Stimulated activated CD4-positive, alpha-beta T cell treated with anti-CD3 and anti-CD28 coated beads, Interleukin-12 subunit alpha, Interleukin-12 subunit beta, amount 100 ng/mL, for 48 hours (primary cell): ENCODE measurements at places on chromosomes 5 and 9.
A peak's percentile ranks its signal among the peaks of the same experiment; 100 is the strongest.

- no peak for DNase-seq
Observed at GRCh38 chr9:99051851-99052250, 53.1 kb upstream of the TGFBR1 start.

DNA sequence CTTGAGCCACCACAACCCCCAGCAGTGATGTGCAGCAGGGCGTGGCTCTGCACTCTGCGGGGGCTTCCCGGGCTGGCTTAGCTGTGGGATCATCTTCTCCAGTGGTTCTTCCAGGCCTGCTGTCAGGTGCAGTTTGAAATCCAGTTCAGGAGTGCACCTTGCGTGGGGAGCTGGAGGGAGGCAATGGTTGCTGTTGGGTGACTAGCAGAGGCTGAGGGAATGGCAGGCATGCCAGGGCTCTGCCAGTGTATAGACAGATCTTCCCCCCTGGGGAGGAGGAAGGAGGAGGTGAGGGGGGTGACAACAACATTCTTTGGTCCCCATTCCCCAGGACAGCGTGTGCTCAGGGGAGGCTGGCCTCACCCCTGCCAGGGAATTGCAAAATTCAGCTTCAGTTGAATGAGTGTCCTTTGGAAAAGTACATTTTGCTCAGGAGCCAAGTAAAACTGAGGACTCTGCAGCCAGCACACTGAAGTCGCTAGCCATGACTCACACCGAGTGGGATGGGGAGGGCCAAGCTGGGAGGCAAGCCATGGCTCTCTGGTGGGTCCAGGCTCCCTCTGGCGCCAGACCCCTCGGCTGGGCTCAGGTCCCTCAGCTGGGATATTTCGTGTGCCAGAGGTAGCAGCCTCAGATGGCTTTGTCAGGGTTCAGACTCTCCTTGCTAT is 35.0 kb downstream of the ERGIC1 start:
- no peak for DNase-seq

DNA sequence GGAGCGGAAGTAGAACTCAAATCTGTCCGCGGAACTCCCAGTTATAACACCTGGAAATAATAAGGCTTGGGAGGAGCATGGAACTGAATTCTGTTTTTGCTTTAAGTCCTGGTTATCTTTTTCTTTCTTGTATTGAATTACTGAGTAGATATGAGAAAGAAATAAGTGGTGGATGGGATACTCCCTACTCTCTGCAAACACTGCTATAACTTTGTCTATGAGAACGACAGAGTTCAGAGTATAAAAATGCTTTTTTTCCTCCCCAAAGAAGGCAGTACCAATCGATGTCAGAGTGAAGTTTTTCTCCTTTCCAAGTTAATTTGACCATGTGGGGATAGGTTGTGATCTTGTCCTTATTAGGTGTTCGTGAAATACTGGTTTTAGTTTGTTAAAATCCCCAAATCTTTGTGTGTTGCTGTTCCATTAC is 1.2 kb downstream of the RIC1 start:
- DNase-seq: no peak

- DNase-seq: no peak
Observed at GRCh38 chr9:90774071-90774470, 27.5 kb upstream of the SYK start.

DNA sequence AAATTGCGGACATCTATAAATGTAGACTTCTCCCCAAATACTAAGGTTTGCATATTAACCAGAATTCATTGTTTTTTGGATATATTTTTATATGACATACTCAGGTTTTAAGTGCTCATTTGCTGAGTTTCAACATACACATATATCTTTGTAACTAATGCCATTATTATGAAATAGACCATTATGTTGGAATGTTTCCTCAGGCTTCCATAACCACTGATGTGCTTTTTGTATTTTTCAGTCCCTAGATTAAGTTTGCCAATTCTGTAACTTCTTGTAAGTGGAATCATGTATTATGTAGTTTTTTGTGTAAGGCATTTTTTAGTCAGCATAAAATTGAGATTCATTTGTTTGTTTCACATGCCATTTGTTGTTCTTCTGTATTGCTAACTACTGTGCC is 32.1 kb downstream of the HSPA4 start:
- DNase-seq: no peak

DNA sequence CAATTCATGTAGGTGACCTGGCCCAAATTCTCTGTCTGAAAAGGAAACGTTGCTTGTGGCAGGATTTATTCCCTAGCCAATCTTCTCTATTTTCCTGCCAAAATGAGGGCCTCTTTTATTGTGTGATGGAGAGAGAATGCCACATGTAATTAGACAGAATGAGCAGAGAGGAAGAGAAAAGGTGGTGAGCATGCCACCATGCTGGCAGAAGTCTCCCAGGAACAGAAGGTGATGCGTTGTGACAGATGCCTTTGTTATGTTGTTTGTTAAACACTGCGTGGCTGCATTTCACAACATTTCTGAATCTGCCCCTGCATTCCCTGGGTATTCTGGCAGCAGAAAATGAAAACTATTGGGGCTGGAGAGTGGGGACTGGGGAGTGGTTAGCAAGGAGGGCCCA is 577.6 kb downstream of the TLR4 start:
- no peak for DNase-seq

- no peak for DNase-seq
Observed at GRCh38 chr9:76044266-76044819, 153.9 kb downstream of the PCSK5 start.

- no peak for DNase-seq
Observed at GRCh38 chr5:94968507-94969095, 316.3 kb downstream of the MCTP1 start.

DNA sequence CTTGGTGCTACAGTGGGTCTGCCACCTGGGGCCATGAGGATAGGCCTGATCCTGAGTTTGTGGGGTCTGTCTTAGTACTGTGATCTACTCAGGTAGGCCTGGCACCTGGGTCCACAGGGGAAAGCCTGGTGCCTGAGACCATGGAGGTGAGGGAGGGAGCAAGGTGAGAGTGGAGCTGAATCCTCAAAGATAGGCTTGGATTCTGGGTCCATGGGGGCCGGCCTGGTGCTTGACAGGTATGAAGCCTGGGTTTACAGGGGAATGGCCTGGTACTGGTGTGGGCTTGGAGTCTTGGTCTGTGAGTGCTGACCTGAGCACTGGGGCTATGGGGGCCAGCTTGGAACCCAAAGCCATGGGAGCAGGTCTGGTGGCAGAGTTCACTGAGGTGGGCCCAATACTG is 439.2 kb upstream of the SMARCA2 start:
- DNase-seq: no peak

- DNase-seq: no peak
Observed at GRCh38 chr5:20367178-20367577, 379.2 kb upstream of the CDH18 start.

GRCh38 chr5:39411061-39411460 is 13.7 kb downstream of the DAB2 start:
- no peak for DNase-seq

GRCh38 chr5:142327111-142327842 is 2.5 kb upstream of the SPRY4 start:
- no peak for DNase-seq

- peak; percentile 59 for DNase-seq
Observed at GRCh38 chr5:6820851-6821479, 107.7 kb downstream of the TENT4A start.

DNA sequence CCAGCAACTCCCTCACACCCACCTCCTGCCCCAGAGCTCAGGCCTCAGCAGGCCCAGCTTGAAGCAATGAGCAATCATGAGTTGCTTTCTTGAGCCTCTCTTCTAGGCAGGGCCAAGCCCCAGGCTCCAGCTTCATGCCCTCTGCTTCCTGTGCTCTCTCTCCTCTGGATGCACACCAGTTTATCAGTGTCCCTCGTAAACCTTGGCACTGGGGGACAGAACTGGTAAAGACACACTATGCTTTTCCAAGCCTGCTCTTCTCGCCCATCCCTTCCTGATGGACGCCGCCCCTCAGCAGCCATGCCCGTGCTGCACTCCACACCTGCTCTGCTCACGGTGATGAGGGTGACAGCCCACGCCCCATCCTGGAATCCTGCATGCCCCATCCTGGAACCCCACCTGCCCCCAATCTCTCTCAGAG is 49.4 kb upstream of the ORM1 start:
- DNase-seq: no peak

DNA sequence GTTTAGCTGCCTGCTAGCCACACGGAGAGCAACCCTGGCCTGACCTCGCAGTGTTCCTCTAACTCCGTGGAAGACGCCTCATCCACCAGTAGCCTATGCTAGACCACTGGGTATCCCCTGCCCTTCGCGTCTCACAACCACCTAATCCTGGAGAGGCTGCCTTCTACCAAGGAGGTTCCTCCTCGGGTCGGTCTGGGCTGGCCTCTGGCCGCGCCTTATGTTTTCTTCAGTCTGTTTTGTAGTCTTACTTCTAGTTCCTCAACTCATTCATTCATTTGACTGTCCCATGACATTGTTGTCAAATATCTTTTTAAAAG is 1.6 kb upstream of the TPM2 start:
- DNase-seq: no peak

- no peak for DNase-seq
Observed at GRCh38 chr5:158754018-158754514, 345.6 kb downstream of the EBF1 start.

- DNase-seq: no peak
Observed at GRCh38 chr9:87340391-87340790, 157.3 kb upstream of the DAPK1 start.

DNA sequence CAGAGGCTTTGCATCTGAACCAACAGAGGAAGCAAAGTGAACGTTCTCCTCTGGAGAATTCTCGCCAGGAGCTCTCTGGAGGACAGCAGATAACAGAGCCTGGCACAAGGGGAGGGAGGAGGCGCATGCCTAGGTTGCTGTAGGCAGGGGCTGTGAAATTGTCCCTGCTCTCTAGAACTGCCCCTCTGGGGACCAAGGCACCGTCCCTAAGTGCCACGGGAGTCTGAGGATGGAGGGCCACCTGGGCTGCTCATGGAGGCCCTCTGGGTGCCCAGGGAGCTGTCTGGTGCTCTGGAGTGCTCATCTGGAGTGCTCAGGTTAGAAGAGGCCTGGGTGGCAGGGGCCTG is 77.6 kb downstream of the CACNA1B start:
- no peak for DNase-seq
